ENCODE measurements at places on chromosomes 12 and 14. TPM values are rescaled to one million over a fixed set of nuclear protein-coding genes. Genes with fewer than 3 reads are reported as not detected.

GRCh38 chr12:25416516-25416915 is 136.6 kb downstream of the LMNTD1 start:
- DNase-seq = no peak

GRCh38 chr12:131117438-131118245 is 163.9 kb downstream of the ADGRD1 start:
- DNase-seq = no peak

DNA sequence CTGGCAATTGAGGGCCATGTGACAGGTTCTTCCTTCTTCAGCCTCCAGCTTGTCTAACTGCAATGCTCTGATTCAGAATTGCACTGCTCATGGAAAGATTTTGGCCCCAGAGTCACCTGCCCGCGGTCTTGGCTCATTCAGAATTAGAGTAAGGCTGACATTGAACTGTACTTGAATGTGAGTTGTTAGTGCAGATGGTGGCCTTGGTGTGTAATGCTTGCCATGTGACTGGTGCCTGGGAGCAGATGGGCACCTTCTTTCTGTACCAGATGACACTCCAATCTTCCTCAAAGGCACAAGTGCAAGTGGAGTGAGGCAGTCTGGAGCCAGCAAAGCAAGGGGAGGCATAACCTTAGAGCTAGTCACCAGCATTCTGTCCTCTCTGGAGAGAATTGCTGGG is 36.5 kb upstream of the ANO4 start:
- no peak for DNase-seq

- DNase-seq = no peak
These were observed 75.9 kb downstream of the CCDC60 start for GRCh38 chr12:119410396-119410795.

DNA sequence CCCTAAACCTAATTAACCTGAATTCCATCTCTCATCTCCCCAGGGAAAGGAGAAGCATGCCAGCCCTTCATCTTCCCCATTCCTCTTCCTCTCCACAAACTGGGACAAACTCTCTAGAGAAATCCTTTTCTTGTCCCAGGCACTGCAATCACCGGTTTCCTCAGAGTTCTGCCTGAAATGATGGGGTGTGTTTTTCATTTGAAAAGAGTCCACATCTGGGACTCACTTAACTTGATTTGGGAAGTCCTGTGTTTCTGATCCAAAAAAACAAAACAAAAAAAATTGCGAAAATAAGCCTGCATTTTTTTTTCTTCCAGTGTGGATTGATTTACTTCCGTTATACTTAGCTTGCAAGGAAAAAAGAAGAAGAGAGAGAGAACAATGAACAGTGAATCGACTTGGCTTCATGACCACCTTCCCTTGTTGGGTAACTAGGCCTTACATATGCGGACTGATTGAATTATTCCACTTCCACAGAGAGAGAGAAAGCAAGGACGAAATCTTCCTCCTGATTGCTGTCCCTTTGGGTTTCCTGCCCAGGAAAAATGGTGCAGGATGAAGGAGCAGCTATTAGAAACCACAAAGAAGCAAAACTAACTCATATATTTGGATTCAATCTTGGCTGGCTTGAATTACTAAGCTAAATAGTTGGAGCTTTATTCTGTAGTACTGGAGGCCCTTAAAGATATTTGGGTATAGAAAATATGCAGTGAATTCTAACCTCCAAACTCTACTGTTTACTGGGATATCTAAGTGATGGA is 506.2 kb upstream of the TBX3 start:
- no peak for DNase-seq

DNA sequence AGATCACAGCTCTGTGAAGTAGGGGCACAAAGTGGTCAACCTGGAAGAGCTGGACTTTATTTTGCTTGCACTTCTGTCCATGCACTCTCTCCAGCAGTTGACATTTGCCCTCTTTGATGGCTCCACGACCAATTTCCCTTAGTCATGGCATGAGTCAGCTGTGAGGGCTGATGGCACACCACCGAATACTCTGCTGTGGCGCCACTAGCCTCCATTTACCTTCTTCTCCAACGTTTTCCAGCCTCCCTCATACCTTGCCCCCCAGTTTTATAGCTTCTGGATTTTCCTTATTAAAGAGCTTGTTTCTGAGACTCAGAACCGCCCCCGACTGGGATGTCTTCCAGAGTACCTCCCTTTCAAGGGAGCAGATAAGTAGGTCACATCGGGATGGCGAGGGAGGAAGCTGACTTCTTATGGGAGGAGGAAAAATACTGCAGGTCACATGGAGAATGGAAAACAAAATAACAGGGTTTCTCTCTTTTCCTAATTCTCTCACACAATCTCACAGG is 17.6 kb downstream of the NINJ2 start:
- DNase-seq = no peak

DNA sequence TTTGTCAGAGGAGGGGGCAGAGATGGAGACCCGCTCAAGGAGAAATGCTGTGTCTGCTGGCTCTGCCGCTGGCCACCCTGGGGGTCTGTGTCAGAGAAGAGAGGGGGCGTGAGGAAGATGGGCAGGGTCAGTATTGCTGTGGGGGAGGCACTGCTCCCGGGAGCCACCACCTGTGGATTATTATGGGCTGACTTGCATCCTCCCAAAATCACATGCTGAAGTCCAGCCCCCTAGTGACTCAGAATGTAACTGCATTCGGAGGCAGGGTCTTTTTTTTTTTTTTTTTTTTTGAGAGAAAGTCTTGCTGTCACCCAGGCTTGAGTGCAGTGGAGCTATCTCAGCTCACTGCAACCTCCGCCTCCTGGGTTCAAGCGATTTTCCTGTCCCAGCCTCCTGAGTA is 12.3 kb downstream of the ABCD4 start:
- DNase-seq = no peak

- no peak for DNase-seq
These were observed 58.9 kb downstream of the BCL11B start for GRCh38 chr14:99213101-99213500.

SLC6A12 gene
- polyA plus RNA-seq = 16.7 TPM

C12orf50 gene
- 0.57 TPM for polyA plus RNA-seq

KRT4 gene
- polyA plus RNA-seq = 0.47 TPM

MIP gene
- 0.17 TPM for polyA plus RNA-seq

EML5 gene
- polyA plus RNA-seq = 2.5 TPM

Measured in left kidney (tissue), 8 donors.